Fibroblast of pulmonary artery (primary cell): ENCODE measurements at places on chromosomes 7 and 10.

DNA sequence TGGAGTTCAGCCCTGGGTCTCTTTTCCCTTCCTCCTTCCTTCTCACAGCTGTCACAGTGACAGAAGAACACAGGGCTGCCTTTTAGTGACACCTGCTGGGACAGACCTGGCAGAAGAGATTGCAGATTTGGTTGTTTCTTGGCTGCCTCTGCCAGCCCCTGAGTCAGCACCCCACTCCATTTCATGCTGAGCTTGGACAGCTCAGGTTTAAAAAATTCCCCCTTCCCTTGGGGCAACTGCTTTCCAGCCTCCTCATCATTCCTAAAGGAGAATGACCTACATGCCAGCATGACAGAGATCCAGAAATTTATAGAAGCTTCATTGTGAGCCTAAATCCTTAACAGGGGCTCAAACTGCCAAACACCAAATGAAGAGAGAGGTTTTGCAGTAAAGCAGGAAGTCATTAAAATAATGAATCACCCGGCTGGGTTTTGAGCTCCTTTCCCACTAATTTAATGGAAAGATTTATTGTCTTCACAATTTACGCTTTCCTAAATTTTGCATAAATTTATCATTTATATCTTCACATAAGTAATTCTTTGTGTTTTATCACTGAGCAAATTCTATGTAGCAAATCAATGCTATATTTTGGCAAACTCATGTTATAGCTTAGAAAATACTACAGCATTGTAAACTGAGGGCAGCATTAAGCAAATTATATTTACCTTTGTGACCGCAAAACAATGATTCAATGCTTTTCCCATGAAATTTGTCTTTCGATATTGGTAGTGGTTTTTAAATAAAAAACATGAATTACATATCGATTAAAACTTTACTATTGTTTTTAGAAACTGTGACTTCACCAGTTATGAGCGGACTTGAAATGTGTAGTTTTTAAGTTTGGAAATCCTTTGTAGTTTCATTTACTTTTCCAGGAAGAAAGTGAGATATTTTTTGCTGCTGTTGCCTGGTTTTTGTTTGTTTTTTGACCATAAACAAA lies 399.5 kb upstream of the ANKRD30A start:
- peak; percentile 67 for DNase-seq

DNA sequence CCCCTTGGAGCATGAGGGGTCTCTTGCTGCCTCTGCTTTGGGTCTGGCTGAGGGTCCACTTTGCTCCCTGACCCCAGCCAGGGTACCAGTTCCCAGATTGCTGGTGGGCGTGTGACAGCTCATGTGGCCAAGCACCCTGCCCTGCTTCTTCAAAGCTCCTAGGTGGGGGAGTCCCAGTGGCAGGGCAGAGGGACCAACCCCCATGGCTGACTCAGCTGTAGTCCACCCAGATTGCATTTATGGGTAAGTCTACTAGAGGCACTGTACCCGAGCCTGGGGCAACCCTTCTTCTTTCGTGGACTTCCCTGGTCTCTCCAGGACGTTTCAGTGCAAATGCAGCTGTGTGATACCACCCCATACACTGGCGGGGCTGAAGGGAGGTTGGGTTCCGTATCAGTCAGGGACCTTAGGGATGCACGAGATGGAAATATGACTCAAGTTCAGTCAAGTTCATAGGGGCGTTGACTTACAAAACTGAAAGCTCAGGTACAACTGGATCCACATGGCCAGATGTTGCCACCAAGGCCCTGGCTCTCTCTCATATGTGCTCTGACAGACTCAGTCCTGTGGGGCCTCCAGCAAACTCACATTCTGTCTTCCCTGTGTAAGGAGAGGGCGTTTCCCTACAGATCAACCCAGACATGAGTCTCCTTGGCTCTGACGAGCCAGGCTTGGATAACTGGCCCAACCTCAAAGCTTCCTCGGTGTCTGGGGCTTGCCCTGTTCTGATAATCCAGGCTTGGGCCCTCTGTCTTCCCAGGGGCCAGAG lies 13.6 kb downstream of the PTPRE start:
- no peak for DNase-seq

- no peak for DNase-seq
These were observed 28.3 kb upstream of the PRKAR1B start for GRCh38 chr7:755413-755805.

DNA sequence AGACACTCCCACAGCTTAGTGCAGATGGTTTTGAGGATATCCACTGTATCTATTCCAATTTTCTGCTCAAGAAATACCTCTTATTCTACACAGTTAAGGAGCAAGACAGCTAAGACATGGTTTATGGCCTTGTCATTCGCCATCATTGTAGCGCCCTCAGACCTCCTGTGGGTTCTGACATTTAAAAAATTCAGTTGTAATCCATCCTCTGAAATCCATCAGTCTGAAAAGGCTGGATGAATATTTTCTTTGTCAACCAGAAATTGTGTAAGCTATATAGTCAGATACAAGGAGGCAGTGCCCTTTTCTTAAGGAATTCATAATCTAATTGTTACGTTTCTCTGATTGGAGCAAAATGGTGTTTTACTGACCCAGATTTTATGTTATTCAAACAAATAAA lies 353.6 kb downstream of the GALNT17 start:
- no peak for DNase-seq

GRCh38 chr7:79272938-79273337 lies 180.5 kb downstream of the MAGI2 start:
- DNase-seq = peak; percentile 83

DNA sequence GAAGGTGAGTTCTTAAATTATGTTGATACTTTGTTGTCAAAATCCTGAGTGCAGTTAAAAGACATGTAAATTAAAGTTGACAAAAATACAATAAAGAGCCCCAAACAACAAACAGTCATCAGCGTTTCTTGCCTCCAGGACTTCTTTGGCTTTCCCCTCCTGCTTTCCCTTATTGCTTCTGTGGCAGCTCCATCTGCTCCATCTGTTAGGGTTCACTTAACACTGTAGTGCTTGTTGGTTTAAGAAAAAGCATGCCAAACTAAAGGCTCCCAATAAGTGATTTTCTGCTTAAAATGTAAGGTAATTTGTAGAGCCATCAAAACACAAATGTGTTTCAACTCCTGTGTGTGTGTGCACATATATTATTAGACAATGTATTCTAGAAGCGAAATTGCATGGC lies 254.3 kb upstream of the GNAI1 start:
- DNase-seq = no peak

DNA sequence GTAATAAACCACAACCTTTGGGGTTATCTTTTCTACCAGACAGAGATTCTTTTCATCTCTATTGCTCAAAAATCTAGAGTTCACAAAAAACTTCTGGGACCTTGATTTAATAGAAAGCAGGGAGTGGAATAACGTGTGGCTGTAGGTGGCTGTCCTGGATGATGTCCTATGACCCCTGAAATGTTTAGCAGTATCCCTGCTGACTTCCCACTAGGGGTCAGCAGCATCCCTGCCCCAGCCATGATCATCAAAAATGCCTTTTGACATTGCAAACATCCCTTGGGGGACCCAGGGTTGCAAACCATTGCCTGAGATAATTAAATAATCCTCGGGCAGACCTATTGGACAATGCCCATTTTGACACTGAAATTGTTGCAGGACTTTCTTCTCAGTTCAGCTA lies 177.1 kb downstream of the USP6NL start:
- peak; percentile 5 for DNase-seq

- DNase-seq = no peak
These were observed 12.0 kb upstream of the LARP4B start for GRCh38 chr10:943334-944033.

DNA sequence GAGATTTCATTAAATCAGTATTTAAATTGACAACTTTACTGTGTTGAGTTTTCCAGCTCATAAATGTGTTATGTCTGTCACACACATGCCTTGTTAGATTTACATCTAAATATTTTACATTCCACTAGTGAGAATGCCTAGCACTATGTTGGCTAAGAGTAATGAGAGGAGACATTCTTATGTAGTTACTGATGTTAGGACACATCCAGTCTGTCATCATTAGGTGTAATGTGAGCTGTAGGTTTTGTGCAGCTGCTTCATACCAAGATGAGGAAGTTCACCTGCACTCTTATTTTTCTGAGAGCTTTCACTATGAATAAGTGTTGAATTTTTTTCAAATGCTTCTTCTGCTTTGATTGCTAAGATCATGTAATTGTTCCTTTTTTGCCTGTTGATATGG lies 218.0 kb upstream of the IGFBP3 start:
- DNase-seq = peak; percentile 71

DNA sequence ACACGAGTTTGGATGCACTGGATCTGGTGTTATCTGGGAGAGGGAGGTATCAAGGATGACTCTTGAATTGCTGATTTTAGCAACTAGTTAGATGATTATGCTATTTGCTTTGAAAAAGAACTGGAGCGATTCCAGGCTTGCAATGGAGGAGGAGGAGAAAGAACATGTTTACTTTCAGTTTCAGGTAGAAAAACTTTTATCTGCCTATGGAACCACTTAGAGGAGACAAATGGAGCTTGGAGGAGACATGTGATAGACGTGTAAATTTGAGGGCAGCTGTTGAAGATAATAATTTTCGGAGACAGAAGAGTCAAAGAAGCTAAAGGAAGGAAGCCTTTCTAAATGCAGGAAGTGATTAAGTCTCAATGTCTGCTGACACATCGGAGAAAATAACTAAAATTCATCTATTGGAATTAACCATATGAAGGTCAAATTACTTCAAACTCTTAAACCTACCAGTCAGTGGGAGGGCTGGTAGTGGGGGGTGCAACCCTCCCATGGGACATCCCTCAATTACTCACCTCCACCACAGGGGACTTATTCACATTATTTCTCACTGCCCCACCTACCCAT lies 56.4 kb upstream of the GNAI1 start:
- peak; percentile 36 for DNase-seq

DNA sequence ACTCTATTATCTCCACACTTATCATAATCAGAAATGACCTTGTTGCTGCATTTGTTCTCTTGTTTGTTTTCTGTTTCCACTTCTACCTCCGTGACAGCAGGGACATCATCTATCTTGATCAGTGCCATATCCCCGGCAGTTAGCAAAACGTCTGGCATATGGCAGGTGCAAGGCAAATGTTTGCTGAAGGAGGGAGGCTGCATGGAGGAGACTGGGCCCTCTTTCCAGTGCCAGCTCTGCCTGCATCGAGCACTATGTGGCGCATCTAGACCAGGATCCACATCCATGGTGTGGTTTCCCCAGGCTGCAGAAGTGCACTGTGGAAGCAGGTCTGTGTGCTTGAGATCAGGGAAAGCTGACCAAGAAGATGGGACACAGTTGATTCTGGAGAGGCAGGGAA lies 181.2 kb downstream of the KCNMA1 start:
- DNase-seq = no peak

- no peak for DNase-seq
These were observed 140.1 kb downstream of the ZFAND4 start for GRCh38 chr10:45532480-45532879.

DNA sequence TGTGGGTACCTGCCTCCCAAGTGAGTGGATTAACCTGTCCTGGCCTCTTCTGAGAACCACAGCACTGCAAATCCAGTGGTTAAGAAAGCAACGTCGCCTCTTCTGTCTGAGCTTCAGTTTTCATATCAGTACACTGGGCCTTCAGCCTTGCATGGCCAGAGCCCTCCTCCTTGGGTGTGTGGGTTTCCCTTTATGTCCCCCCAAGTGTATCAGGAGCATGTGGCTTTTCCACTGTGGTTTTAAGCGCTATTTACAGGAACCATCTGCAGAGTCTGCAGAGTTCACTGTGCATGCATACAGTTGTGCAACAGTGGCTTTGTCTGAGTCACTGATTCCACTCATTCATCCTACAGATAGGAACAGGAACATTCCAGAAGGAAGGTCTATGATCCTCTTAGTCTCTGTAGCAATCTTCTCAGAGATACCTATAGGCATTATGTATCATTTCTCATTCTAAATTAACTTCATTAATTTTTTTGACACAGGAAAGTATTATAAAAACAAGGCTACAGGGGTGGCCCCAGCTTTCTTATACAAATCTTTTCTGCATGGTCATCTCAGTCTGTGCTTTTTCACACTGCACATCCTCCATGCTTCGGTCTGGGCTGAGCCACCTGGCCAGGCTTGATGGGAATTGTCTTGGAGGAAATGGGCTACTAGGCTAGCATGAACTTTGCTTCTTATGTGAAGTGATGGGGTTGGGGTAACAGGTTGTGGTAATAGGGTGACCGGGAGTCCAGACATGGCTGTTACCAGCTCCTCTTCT lies 17.1 kb downstream of the MBL2 start:
- DNase-seq = peak; percentile 87

DNA sequence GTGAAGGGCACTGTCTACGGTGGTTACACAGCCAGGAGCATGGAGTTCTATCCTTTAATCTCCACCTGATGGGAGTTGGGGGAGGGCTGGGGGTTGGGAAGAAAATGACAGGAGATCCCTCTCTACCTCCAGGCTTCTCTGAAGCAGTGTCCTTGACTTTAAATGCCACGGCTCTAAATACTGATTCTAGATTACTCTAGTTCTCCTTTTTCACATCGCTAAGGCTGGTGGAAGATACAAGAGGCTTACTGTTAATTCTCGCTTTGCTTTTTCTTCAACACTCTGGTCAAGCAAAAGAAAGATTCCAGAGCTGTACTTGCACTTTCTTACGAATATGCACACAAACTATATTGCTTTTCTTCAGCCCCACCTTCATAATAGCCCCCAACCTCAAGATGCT lies 30.5 kb downstream of the ARL3 start:
- DNase-seq = no peak

DNA sequence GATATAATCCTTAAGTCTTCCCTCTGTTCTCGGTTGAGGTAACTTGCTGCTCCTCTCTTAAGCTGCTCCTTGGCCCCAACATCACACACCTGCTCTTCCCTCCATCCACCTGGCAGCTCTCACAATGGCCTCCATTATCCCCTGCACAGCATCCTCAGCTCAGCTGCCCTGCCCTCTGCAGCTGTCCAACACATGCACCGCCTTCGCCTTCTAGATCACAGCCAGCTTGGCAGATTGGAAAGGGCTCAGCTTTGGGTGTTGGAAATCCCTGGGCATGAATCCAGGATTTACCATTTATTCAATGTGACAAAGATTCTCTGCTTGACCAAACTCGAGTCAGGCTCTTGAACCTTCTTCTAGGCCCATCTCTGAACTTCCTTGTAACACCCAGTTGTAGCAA lies 20.6 kb downstream of the RGR start:
- DNase-seq = no peak

DNA sequence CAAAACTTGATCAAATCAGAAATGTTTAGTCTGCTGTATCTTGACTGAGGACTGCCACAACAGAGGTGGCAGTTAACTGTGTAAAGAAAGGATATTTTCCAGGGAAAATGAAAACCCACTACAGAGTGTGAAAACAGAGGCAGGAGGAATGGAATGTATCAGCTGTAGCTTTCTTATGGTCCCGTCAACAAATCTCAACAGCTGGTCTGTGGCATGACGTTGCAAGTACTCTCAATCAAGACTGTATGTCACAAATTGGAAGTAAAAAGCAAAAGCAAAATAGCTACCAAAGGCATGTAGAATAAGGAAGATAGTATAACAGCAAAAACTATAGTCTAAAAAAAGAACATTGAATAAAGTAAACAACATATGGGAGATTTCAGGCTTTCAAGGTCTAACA lies 123.5 kb downstream of the KMT2C start:
- peak; percentile 62 for DNase-seq

- DNase-seq = no peak
These were observed 96.6 kb upstream of the PTN start for GRCh38 chr7:137439829-137440825.
